GM12892 (cell line): ENCODE measurements at places on chromosomes 11 and 22.

- no peak for DNase-seq
These were observed 36.3 kb downstream of the CSNK2A3 start for GRCh38 chr11:11316651-11317230.

DNA sequence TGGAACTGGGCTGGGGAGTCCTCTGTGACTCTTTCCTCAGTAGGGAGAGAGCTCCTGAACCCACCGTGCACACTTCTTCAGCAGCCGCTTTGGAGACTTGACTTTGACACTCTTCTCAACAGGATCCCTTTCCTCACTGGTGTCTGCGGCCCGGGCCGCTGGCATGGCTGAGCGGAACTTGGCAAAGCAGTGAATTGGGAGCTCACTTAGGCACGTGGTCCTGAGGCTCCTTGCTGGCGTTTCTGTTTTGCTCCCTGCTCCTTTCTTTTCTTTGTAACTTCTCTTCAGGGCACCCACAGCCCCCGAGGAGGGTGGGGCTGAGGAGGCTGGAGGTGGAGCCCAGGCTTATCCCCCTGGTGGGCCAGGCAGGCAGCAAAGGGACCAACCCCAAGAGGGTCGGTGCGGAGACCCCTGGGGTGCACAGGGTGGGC is 8.4 kb upstream of the KCNQ1OT1 start:
- no peak for DNase-seq

DNA sequence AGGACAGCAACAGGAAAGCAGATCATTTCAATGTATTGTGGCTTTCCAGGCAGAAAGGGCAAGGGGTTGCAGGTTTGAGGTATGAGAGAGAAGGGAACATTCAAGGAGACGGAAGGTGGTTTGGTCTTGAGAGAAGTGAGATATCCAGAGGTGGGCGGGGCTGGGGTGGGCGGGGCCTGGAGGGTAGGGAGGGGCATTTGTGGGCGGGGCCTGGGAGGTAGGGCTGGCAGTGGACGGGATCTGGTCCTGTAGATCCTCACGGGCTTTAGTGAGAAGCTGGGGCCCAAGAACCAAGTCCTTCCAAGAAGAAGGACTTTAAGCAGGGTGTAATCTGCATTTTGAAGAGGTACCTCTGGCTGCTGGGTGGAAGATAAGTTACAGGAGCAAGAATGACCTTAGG is 199.2 kb downstream of the MN1 start:
- no peak for DNase-seq

DNA sequence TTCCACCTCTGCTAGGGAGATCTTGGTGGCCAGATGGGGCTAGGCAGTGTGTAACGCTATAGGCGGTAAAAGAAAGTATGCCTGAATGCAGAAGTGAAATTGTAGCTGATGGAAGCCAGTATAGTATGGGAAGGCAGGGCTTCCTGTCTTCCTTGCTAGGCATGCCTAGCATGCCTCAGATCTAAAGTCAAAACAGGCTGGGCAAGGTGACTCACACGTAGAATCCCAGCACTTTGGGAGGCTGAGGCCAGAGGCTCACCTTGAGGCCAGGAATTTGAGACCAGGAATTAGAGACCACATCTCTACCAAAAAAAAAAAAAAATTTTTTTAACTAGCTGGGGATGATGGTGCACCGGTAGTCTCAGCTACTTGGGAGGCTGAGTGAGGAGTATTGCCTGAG is 281.7 kb upstream of the MTNR1B start:
- no peak for DNase-seq

DNA sequence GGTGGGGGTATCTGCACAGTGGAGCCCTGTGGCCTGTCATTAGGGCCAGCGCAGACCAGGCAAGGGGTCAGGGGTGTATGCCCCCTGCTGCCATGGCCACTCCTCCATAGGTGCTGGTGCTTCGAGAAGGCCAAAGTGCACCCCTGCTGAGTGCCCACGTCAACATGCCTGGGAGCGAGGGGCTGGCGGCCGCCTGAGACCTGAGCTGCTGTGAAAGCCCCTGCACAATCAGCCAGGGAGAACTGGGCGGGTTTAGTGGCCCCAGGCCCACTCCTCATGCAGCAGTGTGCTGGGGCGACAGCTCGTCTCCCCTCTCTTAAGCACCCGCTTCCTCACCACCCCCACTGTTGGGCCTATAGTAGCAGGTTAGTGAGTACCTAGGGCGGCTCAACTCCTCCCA is 14.0 kb downstream of the ZDHHC24 start:
- DNase-seq, result no peak

GRCh38 chr22:17496841-17497240 is 66.5 kb upstream of the SLC25A18 start:
- no peak for DNase-seq

- peak; percentile 93 for DNase-seq
These were observed 1.6 kb downstream of the RAC2 start for GRCh38 chr22:37242395-37242918.
